ENCODE measurements at places on chromosomes 11 and 22.

DNA sequence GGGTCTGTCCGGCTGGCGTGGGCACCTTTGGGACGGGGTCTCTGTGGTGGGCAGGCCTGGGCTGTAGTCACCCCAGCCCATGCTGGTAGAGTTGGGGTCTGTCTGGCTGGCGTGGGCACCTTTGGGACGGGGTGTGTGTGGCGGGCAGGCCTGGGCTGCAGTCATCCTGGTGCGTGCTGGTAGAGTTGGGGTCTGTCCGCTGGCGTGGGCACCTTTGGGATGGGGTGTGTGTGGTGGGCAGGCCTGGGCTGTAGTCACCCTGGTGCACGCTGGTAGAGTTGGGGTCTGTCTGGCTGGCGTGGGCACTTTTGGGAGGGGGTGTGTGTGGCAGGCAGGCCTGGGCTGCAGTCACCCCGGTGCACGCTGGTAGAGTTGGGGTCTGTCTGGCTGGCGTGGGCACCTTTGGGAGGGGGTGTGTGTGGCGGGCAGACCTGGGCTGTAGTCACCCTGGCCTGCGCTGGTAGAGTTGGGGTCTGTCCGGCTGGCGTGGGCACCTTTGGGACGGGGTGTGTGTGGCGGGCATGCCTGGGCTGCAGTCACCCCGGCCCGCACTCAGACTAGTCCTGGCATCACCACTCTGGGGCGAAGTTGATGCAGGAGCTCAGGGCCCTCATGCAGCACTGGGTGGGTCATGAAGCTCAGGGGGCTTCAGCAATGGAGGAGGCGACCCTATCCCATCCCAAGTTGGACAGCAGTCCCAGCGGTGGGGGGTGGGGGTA is 19.3 kb downstream of the PRR33 start:
- no peak for DNase-seq

DNA sequence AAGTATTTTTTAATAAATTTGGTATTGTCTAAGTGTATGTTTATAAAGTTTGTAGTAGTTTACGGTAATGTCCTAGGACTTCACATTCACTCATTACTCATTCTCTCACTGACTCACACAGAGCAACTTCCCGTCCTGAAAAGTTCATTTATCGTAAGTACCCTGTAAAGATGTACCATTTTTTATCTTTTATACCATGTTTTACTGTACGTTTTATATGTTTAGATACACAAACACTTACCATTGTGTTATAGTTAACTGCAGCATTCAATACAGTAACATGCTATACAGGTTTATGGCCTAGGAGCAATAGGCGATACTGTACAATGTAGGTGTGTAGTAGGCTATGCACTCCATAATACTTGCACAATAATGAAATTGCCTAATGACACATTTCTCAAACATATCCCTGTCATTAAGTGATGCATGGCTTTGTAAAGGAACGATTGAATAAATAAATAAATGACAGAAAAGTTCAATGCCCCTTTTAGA is 12.5 kb upstream of the CARD18 start:
- no peak for DNase-seq

GRCh38 chr11:28757725-28758515 is 649.7 kb downstream of the METTL15 start:
- DNase-seq: no peak

DNA sequence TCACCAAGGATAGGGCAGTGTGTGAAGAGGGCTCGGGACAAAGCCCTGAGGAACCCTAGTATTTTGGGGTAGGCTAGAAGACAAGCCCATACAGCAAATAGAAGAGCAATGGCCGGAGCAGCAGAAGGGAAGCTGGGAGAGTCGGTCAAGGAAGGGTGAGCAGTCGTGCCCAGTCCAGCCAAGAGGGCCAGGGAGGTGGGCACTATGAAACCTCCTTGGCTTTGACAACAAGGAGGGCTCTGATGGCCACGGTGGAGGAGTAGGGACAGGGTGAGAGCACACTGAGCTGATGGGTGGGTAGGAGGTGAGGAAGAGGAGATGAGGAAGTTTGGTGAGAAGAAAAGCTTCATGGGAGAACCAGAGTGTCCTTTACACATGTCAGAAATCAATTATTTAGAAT is 2.2 kb upstream of the YWHAH start:
- no peak for DNase-seq

DNA sequence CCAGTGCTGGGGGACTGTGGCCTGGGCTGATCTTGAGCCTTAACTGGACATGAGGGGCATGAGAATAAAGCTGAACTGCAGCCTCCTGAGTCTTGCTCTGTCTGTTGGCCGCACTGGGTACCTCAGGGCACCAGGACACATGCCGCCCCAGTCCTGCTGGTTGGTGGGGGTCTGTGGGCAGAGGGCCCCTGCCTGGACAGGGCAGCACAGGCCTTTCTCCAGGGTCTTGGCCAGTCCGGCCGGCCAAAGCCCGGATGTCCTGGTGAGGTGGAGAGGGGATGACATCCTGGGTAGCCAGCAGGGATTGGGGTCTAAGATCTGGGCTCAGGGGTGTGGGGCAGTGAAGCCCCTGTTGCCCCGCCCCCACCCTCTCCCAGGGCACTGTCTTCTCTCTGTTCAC is 1.5 kb upstream of the RPS6KA4 start:
- no peak for DNase-seq

- no peak for DNase-seq
Measured at GRCh38 chr22:42820045-42820763, 36.9 kb downstream of the ARFGAP3 start.

GRCh38 chr22:46602025-46602424 is 18.2 kb upstream of the GRAMD4 start:
- no peak for DNase-seq
